H9 (cell line): ENCODE measurements at places on chromosomes 1 and 21.

DNA sequence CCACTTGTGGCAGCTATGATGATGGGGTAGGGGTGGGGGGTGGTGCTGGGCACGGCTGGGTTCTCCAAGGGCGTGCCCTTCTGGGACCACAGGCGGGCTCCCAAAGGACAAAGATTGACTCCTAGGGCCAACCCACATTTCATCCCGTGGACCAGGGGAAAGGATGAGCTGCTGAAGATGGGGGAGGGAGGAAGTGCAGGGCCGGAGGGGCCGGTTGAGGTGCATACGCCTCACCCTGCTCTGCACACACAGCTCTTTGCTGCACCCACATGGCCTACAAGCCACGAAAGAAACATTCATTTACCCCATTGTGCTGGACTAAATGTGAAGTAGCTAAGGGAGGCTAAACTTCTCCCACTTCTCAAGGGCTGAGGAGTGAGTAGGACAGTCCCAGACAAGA lies 34.2 kb upstream of the GNPAT start:
- DNase-seq, result no peak

- DNase-seq, result no peak
Measured at GRCh38 chr1:22282364-22282995, 139.6 kb upstream of the WNT4 start.

- DNase-seq, result peak; percentile 56
Measured at GRCh38 chr1:240092301-240093119, 827 bp downstream of the FMN2 start.

- peak; percentile 57 for DNase-seq
Measured at GRCh38 chr21:44697811-44698734, 1.1 kb downstream of the KRTAP10-12 start.
